Activated CD4-positive, alpha-beta T cell treated with anti-CD3 and anti-CD28 coated beads for 36 hours (primary cell): ENCODE measurements at places on chromosomes 4 and X. TPM values are rescaled to one million over a fixed set of nuclear protein-coding genes. Genes with fewer than 3 reads are reported as not detected.

- no peak for DNase-seq
These were observed 79.2 kb upstream of the DKK2 start for GRCh38 chr4:107115185-107115847.

GRCh38 chr4:118360106-118360505 lies 7.3 kb upstream of the PRSS12 start:
- DNase-seq = no peak

Gene CSAG2
- 0.23 TPM for total RNA-seq

GRCh38 chr4:152011469-152011868 lies 250.7 kb upstream of the GATB start:
- no peak for DNase-seq

Gene HNRNPDL
- total RNA-seq = 345 TPM

DNA sequence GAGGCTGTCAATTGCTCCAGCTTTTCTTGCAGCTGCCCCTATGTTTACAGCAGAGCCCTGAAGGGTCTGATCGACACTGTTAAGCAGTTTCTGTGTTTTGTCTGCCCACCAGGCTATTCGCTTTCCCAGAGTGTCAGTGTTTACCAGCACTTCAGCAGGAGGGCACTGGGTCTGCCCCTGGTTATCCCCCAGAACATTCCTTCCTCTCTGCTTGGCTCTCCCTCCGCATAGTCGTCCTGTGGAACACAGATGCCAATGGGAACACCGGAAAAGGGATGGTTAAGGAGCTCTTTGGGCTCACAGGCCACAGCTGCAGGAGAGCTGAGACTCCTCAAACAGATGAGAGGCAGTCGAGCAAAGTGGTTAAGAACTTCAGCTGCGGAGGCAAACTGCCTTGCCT lies 71.3 kb upstream of the FBXW7 start:
- DNase-seq = no peak

Gene TBX22
- total RNA-seq = not detected

- peak; percentile 7 for DNase-seq
These were observed 184.1 kb downstream of the MID1IP1 start for GRCh38 chrX:38985375-38985774.

DNA sequence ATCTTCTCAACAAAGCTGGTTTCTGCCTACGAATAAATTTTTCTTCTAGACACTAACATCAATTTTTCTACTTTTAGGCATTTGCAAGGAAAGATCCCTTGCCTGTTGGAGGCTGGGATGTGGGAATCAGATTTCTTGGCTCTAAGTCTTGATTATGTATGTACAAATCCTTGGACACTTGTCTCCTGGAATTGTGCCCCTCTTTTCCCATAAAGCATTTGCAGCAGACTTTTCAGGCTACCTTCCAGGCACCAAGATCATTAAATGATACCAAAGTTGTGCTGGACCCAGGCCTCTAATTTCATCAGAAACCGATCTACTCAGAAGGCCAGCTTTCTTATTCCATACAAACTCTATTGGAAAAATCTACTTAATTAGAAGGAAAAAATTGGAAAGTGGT lies 339.5 kb upstream of the DIPK2B start:
- DNase-seq = no peak

GRCh38 chr4:14984448-14984847 lies 17.8 kb upstream of the CPEB2 start:
- DNase-seq = no peak
